ENCODE measurements at places on chromosomes 2 and 18.
A peak's percentile ranks its signal among the peaks of the same experiment; 100 is the strongest.

DNA sequence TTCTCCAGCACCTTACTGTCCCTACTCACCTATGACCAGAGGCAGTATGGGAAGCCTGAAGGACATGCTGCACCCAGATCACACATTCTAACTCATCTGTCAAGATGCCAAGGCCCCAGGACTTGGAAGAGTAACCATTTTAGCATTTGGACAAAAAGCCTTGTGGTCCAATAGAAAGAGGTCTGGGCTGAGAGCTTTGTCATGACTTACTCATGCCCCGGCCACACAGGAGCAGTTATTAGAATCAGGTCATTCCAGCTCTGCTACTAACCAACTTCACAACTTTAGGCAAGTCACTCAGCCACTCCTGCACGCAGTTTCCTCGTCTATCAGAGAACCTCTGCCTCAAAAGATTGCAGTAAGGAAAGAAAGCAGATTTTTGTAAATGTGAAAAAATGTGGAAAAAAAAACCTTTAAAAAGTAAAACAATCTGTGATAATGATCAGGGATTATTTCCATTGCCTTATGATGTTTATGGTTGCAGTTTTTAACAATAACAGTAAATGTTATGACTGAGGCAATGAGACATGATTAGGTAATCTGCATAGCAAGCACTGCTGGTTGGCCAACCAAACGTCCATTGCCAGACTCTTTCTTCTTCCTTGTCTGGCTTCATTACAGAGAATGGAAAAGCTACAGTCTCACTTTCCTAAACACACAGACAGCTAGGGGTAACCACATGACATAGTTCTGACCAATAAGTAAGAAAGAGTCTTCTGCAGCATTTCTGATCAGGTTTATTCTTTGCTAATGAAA is 255.4 kb upstream of the CHAC2 start:
- DNase-seq: no peak

DNA sequence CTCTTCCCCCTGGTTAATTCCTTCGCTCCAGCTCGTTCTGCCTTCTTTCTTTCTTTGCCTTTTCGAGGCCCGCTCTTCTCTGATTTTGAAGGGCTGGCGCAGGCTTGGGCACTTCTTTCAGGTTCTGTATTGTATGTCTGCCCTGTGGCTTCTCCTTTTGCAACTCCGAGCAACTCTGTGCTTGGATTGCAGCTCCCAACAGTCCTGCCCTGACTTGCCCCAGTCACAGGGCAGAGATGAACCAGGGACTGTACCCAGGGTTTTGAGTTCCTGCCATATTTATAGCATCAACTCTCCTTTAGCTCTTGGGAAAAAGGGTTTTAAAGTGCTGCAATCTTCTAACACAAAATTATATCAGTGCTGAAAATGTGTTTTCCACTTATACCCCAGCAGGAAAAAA is 31.1 kb upstream of the CD8A start:
- DNase-seq: no peak

DNA sequence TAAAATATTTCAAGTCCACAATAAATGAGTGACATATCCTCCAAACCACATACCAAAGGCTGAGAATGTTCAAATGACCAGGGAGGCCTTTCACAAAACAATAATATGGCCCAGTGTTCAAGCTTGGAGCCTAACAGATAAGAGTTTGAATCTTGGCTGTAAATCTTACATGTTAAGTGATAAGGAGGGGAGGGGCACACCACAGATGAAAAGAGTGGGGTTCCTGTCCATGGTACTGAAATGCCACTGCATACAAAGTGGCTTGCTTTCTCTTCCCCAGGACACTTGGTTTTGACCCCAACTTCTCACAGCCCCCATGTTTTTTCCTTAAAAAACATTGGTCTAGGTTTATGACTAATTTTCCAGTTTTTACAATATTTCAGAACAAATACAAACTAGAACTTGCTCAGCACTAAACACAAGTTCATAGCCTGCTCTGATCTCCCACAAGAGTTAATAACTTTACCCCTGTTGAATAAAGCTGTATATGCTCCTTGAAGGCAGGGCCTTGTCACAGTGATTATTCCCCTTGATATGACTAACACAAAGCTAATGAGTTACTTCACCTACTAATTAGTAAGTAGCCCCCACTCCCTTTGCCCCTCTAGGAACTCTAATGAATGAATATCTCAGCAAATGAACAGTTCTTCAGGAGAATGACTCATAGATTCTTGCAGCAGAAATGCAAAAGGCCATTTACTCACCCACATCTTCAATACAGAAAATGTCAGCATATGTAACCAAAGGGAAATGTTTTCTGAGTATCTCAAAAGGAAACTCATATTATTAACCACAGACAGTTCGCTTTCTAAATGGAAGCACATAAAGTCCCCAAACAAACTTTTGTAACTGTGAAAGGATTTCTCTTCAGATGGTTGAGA is 142.2 kb downstream of the SATB2 start:
- DNase-seq: no peak

DNA sequence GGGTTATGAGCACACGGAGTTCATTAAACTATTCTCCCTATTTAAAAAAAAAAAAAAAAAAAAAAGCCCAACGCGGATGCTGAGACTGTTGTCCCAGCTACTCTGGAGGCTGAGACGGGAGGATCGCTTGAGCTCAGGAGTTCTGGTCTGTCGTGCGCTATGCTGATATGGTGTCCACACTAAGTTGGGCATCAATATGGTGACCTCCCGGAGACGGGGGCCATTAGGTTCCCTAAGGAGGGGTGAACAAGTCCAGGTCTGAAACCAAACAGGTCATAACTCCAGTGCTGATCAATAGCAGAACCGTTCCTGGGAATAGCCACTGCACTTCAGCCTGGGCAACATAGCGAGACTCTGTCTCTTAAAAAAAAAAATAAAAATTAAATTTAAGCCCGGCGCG is 12.9 kb upstream of the ANKRD53 start:
- no peak for DNase-seq

DNA sequence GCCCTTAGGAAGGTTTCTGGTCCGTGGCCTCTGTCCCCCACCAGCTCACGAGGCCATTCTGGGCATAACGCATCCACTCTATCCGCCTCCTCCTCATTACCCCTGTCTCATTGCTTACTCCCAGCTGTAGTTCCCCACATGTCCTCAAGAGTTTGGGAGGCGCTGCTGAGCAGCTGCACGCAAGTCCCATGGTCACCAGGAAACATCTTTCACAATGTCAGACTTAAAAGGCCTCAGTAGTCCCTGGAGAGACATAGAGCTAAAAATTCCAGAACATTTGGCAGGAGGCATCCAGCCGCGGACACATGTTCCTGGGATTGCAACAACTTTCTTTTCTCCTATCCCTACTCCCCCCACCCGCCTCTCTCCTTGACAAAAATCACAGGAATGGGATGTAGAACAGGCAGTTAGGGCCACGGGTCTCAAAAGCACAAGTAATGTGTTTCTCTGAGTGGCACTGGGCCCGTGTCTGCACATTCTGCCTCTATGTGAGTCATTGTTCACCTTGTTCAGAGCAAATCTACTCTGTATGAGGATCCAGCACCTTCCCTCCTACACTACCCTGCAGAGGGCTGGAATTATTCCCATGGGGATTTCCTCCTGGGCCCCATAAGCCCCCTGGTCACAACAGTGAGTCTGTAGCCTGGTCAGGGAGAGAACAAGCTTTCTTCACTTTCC is 8.1 kb downstream of the LBH start:
- peak; percentile 66 for DNase-seq

- peak; percentile 66 for DNase-seq
These were observed 29.3 kb downstream of the TGFA start for GRCh38 chr2:70523996-70524965.

DNA sequence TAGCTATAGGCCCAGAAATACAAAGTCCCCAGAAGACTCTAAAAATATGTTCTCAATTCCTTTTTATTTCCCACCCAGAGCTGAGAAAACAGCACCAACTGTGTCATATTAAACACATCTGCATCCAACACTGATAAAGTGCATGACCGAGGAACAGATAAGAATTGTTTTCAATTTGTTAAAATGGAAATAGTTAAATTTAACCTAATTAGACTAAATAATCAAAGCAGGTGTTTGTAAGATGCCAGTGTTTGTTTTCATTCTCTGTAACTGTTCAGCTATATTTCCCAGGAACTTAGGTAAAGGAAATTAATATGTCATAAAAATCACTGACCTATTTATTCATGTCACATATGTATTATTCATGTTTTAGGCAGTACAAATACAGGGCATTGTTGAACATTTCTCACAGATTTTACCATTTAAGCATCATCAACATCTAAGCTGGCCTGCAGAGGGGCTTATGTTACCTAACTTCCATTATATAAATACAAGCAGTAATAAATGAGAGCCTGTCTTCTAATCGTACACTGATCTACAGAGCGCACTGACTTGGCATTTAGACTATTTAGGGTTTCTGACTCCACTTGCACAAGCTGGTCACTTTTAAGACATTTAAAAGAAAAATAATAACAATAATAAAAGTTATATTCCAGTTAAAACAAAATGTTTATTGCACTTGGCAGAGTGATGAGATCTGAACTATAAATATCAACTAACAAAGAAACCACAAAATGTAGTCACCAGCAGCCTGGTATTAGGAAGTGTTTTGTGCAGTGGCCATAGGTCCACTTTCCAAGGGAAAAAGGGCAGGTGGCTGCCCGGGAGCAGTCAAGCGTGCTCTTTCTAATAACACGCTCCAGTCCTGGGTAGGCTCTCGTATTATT is 86.6 kb upstream of the ZFP36L2 start:
- no peak for DNase-seq

GRCh38 chr2:42878581-42878980 is 86.2 kb upstream of the HAAO start:
- no peak for DNase-seq

- no peak for DNase-seq
These were observed 446.8 kb upstream of the GCFC2 start for GRCh38 chr2:76157531-76157930.

- no peak for DNase-seq
These were observed 415.3 kb downstream of the ZNF521 start for GRCh38 chr18:24936691-24937090.

DNA sequence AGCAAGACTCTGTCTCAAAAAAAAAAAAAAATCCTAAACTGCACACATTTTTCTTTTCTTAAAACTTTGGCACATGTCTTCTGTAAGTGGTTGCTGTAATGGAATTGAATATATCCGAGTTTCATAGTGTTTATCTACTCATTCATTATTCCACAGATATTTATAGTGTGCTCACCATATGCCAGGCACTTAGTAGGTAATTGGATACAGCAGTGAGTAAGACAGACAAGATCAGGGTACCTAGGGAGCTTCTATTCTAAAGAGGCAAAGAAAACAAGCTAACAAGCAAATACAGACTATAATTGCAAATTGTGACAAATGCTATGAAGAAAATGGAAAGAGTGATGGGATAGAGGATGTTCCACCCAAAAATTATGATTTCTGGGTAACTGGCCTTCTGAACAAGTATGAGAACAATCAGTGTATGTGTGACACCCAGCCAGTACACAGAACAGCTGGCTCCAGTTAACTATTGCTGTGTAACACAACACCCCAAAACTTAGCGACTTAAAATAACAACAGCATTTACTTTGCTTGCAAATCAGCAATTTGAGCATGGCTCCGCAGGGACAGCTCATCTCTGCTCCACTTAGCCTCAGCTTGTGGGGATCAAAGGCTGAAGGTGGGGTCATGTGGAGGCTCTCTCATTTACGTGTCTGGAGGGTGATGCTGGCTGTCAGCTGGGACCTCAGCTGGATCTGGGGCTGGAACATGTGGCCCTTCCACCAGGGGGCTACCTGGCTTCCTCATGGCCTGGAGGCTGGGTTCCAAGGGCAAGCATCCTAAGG is 224.9 kb downstream of the INSIG2 start:
- no peak for DNase-seq

DNA sequence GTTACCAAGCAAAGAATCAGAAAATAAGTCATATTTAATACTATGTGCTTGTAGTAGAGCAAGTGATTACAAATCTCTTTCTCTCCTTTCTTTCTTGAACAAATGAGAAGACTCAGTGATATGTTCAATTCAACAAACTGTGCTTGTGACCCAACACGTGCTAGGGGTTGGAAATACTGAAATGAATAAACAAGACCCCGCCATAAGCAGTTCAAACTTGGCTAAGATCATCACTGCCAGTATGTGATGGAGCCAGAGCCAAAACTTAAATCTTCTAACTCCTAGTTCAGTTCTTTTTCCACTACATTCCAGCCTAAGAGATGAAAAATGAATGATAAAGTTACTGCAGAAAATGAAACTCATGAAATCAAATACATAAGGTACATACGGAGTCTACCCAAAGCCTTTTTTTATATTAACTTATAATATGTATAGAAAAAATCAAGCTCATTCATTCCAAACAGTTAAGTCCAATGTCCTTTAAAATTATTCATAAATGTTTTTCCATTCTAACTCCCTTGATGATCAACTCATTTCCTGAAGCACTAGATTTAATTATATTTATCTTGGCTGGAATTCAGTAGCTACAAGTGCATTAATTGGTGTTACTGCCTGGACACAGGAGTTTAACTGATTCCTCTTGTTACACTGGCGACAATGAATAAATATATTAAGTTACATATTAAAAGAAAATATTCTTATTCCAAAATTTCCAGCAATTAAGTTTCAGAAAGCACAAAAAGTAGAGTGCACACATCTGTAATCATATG is 36.0 kb downstream of the GALNT3 start:
- DNase-seq: no peak

DNA sequence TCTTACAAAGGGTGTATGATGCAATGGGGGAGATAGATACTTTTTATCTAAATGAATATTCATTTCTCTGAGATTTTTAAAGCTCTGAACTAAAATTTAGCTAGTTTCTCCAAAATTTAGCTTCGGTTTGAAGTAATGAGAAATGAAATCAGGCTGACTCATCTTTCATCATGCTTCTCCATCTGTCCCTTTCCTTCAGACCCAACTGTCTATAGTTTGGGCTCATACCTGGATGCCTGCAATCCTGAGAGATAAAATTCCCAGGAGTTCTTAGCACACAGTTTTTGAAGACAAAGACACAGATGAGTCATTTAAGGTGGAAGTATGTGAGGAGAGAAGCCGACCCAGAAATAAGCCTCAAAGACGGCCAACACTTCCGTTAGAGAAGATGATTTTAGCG is 336.4 kb upstream of the CDH20 start:
- DNase-seq: no peak

GRCh38 chr2:113233593-113234550 is 44.8 kb downstream of the PAX8 start:
- DNase-seq: peak; percentile 61

DNA sequence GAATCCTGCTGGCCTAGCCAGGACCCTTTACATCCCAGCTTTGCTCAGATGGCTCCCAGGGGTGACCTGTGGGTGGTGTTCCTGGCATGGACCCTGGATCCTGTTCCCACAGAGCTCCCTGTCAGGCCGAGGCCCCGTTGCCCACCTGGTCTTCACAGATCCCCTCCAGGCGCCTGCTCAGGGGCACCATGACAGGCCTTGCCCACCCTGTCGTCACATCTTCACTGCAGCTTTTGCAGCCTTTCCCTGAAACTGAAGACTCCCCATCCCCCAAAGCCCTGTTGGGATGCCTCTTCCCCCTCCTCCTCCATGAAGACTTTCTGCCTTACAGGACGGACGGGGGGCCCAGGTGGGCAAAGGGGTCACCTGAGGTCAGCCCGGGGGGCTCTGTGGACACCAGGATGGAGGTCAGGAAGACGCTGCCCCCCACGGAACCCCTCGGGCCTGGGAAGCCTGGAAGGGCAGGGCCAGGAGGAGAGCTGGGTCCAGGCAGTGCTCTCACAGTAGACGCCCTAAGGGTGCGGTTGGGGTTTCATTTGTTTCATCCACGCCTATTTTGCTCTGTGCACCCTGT is 13.0 kb upstream of the KIF1A start:
- no peak for DNase-seq
